CD4-positive, alpha-beta T cell (primary cell): ENCODE measurements at places on chromosomes 12 and 14.

DNA sequence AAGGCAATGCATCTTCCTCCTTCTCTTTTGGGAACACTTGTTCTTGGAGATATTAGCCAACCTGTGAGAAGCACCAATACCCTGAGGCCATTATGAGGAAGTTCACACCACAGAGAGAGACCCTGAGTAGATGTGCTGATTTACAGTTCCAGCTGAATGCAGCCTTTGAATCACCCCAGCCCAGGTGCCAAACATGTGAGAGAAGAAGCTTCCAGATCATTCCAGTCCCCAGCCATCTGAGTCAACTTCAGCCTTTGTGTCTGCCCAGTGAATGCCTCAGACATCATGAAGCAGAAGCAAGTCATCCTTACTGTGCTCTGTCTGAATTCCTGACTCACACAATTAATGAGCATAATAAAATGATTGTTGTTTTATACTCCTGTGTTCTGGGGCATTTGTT, 25.1 kb downstream of the C12orf42 start:
- H3K27me3 ChIP-seq, result no peaks in the 10 kb centered on the region
- H3K4me1 ChIP-seq, result no peaks in the 10 kb centered on the region
- no peak overlapping the region for H3K4me3 ChIP-seq

DNA sequence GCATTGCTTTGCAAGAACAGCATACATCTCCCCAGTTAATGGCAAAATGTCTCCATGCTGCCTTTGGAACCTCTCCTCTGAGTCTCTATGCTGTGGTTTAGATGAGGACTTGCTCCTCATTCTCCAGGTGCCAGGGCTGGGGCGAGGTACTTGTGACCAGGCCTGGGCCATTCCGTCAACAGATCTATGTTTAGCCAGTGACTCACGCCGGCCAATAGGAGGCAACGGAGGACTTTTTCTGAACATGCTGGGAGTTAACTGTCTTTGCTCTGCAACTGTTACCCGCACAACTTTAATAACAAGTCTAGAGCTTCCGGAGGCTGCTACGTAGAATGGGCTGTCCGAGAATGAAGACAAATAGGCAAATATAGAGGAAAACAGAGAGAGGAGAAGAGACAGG, 214.2 kb downstream of the GLT1D1 start:
- peaks cover 4% of the 10 kb centered on the region for H3K27me3 ChIP-seq
- no peak for DNase-seq
- H3K36me3 ChIP-seq, result no peaks in the 10 kb centered on the region
- H3K4me1 ChIP-seq, result no peaks in the 10 kb centered on the region
- no peak overlapping the region for H3K27ac ChIP-seq
- H3K4me3 ChIP-seq, result no peak overlapping the region

DNA sequence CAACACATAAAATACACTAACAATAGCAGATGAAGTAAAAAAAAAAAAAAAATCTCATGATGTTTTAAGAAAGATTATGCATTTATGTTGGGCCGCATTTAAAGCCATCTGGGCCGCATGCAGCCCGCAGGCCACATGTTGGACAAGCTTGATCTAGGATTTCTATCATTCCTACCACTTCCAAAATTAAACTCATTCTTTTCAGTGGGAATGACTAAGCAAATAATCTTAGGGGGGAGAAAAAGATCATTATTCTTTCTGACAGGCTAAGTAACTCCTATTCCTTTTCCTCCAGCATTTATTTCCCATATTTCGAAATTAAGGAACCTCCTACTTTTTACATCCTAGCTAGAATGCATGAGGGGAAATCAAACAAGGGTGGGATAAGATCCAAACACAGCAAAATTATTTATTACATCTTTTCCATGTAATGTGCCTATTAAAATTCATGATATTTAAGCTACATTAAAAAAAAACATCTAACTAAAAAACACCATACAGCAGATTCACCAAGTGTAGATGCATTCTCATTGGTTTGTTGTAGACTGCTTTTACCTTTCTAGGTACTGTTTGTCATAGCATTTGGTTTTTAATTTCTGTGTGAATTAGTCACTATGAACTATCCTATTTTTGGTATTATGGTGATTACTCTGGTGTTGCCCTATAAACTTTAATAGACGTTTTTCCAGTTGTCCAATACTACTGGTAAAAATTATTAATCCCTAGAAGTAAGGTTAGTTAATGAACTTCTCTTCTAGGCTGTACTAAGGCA, 76.1 kb downstream of the RASSF8 start:
- H3K4me1 ChIP-seq, result no peaks in the 10 kb centered on the region
- DNase-seq, result no peak
- no peaks in the 10 kb centered on the region for H3K36me3 ChIP-seq
- no peak overlapping the region for H3K27ac ChIP-seq

DNA sequence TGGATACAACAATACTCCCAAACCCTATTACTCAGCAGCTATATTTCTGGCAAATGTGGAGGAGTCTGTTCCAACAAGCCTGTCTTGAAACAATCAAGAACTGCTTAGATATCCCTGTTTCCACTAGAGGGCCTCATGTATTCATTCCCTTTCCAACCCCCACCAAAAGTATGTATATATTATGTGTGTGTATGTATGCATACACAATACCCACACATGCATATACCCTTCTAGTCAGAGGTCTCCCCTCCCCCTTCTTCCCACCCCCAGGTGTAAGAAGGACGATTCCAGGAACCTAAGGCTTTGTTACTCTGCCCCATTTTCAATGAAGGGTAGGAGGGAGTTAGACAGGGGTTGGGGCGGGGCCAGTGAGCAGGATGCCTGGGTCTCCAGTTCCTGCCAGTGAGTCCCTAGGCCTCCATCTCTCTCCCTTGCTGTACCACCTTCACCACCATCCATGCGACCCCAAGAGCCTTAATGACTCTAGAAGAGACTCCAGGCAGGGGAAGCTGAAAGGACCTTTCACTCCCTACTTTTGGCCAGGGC, at the start of gene DGKA:
Gene DGKA, plus strand, starts transcription at position 392 of the 546 bp plus-strand sequence. CDS start 5,342 bp downstream, outside the sequence.
- peak within 1 kb of the TSS; percentile 83 for H3K27ac ChIP-seq
- no peaks in the 10 kb centered on the region for H3K27me3 ChIP-seq
- peaks cover 65% of the 10 kb centered on the region for H3K4me1 ChIP-seq

DNA sequence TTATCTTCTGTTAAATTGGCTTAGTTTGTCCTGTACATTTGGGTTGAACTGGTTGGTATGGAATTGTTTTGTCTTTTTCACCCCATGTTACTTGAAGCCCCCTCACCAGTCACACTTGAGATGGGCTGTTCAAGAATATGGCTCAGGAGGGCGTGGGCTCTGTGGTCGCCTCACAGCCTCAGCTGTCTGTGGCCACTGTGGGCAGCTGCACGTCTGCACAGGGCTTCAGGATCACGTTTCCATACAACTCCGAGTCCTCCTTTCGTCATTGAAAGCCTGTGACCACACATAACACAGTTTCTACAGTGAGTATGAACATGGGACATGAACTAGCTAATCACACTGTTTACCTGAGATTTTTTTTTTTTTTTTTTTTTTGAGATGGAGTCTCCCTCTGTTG, 81.3 kb downstream of the MOK start:
- peaks cover 14% of the 10 kb centered on the region for H3K36me3 ChIP-seq
- no peak overlapping the region for H3K27ac ChIP-seq
- no peak overlapping the region for H3K4me3 ChIP-seq
- DNase-seq, result no peak
- H3K27me3 ChIP-seq, result no peaks in the 10 kb centered on the region
